AML-193 (cell line): ENCODE measurements at places on chromosomes 1 and 21.

DNA sequence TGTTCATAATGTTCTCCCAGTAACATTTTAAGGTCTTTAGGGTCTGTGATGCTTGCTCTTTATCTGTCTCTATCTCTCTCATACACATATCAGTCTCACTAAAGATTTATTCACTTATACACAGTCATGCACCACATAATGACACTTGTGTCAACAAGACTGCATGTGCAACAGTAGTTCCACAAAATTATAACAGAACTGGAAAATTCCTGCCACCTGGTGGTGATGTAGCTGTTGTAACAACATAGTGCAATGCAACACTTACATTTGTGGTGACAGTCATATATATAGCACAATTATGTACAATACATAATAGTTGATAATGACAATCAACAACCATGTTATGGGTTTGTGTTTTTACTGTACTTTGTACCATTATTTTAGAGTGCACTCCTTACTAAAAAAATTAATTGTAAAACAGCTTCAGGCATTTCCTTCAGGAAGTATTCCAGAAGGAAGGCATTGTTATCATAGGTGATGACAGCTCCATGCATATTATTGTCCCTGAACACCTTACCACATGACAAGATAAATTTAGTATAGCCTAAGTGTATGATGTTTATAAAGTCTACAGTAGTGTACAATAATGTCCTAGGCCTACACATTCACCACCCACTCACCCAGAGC, 8.1 kb downstream of the TDRD5 start:
- peak; percentile 65 for DNase-seq

DNA sequence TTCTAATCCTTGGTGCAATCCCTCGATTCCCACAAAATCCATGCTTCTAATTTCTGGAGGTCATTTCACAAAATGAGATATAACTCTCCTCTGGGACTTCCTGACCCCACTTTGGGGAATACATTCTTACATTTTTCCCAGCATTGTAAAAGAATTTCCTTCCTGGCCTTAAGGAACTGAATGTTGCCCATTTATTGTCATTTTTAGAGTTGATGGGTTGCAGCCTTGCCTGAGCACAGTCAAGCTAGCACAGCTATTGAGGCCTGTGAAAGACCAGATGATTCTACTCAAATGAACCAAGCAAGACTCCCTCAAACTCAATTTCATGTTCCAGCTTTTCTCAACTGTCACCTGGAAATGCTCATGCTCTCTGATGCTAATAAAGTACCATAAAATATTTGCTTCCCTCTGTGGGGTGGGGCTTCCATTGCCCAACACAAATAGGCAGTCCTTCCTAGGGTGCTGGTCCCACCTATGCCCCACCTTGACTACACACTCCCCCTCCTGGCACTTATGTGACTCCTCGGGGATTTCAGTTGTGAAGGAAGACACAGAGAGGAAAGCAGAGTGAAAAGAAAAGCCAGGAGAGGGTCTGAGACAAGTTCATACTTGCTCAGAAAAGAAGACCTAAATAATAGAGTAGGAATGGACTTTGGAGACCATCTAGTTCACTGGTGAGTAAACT, 24.0 kb upstream of the CDC7 start:
- DNase-seq: no peak

DNA sequence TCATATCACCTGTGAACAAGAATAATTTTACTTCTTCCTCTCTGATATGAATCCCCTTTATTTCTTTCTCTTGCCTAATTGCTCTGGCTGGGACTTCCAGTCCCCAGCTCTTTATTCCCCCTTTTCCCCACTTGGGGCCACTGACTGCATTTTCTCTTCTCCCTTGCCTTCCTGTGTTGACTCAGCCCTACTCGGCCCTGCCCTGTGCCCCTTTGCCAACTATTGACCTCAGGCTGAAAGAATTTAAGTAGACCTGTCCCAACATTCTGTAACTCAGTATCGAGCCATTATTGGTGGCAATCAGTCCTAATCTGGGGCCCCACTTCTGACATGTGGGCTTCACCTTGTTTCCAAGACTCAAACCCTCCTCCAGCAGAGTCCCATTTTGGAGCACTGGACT, 60.6 kb upstream of the STUM start:
- DNase-seq: no peak

DNA sequence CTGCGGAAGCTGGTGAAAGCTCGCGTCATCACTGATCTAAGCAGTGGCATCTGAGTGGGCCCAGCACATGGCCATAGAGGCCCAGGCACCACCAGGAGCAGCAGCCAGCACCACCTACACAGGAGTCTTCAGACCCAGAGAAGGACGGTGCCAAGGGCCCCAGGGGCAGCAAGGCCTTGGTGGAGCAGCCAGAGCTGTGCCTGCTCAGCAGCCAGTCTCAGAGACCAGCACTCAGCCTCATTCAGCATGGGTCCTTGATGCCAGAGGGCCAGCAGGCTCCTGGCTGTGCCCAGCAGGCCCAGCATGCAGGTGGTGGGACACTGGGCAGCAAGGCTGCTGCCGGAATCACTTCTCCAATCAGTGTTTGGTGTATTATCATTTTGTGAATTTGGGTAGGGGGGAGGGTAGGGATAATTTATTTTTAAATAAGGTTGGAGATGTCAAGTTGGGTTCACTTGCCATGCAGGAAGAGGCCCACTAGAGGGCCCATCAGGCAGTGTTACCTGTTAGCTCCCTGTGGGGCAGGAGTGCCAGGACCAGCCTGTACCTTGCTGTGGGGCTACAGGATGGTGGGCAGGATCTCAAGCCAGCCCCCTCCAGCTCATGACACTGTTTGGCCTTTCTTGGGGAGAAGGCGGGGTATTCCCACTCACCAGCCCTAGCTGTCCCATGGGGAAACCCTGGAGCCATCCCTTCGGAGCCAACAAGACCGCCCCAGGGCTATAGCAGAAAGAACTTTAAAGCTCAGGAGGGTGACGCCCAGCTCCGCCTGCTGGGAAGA, 3.2 kb upstream of the ARTN start:
- no peak for DNase-seq

DNA sequence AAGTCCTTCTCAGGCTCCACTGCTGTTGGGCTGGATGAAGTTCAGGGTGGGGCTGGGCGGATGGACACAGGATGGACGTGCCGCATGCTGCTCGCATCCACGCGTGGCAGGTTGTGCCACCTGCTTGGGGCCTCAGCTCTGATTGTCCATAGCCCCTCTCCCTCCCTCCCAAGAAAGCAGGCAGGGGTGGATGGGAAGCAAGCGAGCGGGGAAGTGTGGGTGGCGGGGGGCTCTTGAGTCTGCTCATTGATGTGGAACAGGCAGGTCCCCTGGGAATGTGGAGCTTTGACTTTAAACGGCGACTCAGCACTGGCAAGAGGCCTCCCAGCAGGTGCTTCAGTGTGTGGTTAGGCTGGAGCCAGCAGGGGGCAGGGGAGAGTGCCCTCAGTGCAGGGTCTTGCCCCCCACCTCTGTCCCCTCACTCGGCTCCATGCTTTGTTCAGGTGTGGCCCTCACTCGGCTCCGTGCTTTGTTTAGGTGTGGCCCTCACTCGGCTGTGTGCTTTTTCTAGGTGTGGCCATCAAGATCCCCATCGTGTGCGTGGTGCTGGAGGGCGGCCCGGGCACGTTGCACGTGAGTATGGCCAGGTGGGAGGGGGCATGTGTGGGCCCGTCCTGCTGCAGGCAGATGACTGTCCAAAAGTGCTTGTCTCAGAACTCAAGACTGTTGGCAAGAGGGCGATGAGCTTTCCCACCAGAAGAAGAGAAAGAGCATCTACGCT, 23.9 kb downstream of the TRPM2 start:
- no peak for DNase-seq

DNA sequence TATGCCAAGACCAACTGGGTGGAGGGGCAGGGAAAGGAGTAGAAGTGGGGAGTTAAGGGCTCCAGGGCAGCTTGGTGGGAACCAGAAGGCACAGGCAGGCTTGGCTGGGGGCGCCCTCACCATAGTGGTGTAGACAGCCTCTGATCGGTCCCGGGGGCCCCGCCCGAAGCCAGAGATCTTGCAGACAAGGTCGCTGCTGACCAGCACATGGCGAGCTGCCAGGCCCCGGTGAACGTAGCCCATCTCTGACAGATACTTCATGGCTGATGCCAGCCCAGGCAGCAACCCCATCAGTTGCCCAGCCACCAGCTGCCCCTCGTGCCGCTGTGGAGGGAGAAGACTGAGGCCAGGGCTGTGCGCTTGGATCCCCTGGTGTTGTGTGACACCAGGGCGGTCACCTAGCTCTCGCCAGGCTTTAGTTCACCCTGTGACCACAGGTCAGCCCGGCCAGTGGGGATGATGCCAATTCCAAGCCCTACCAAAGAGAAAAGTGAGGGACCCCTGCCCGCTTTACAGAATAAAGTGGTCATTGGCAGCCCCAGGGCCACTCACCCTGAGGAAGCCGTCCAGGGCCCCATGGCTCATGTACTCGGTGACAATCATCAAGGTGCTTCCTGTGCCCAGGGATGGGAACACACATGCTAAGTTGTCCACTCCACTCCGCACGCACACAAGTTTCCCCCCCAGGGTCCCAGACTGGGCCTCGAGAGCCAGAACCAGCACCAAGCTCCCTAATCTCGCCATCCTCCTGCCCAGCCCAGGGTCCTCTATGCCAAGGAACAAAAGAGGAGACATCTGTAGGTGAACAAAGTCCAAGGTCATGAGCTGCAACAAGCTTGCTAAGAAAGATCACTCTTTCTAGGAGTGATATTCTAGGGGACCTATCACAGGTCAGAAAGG, 28.2 kb downstream of the CDCA8 start:
- DNase-seq: no peak
